Muscle of back (tissue), 13 donors: ENCODE measurements at places on chromosomes 16 and 17.

- DNase-seq = no peak
Measured at GRCh38 chr17:39210093-39210434, 10.0 kb downstream of the RPL19 start.

GRCh38 chr16:89860747-89861304 is 12.6 kb upstream of the TCF25 start:
- DNase-seq = no peak

DNA sequence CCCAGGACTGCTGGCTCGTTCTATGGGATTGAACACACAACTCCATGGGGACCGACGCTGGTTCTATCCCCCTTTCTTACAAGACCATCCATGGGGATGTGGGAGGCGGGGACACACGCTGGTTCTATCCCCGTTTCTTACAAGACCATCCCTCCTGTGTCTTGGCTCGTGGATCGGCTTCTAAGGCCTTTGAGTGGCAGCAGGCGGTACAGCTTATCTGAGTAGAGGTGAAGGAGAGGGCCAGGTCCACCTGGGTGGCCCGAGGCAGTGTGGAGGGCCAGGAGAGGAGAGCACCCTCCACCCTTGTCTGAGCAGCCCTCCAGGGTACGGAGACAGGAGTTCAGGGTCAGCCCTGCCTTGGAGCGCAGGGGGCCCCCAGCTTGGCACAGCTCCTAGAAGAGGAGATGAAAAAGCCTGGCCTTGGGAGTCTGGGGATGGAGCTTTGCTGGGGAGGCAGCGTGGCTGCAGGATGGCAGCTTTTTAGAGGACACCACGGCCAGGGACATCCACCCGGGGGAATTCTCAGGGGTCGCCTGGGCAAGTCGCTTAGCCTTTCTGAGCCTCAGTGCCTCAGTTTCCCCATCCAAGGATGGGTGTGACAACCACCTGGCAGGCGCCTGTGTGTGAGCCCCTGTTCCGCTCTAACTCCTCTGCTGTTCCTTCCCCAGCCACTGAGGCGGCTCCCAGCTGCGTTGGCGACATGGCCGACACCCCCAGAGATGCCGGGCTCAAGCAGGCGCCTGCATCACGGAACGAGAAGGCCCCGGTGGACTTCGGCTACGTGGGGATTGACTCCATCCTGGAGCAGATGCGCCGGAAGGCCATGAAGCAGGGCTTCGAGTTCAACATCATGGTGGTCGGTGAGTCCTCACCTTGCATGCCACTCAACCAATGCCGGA is 341.0 kb downstream of the SEC14L1 start:
- DNase-seq = no peak

- DNase-seq = no peak
Measured at GRCh38 chr17:48348352-48348751, 81.7 kb downstream of the SKAP1 start.

GRCh38 chr17:40623419-40624210 is 24.0 kb downstream of the SMARCE1 start:
- DNase-seq = no peak

GRCh38 chr16:29975134-29975538 is 1.5 kb downstream of the TAOK2 start:
- no peak for DNase-seq

DNA sequence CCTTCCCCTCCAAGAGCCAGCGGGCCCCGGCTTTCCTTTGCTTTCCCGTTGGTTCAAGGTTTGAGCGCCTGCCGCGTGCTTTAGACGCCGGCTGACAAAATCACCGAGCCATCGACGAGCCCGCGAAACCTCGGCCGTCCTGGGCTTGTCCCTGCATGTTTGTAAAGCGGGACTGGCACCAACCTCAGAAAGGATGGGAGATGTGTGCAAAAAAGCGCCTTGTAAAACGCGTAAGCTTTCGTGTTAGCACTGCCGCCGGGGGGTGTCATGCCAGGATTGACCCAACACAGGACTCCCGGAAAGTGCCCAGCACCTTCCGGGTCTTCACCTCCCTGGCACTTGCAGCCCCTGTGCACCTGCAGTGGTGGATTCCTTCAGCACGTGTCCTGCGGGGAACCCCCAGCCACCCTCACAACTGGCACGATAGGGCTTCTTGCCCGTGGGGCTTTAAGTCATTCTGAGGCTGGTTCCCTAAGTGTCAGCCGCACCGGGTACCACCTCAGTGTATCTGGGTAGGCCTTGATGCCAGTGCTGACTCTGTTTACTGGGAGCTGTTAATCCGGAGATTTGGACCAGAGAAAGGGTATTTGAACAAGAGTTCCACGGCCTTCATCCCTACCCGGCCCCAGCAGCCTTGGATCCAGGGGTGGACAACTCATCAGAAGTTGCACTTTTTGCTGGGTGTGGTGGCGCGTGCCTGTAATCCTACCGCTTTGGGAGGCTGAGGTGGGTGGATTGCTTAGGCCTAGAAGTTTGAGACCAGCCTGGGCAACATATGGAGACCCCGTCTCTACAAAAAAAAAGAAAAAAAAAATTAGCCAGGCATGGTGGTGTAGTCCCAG is 817 bp downstream of the NDUFAF8 start:
- no peak for DNase-seq

- DNase-seq = no peak
Measured at GRCh38 chr16:74107795-74108610, 188.6 kb upstream of the PSMD7 start.

GRCh38 chr17:35708951-35709350 is 22.5 kb upstream of the RASL10B start:
- no peak for DNase-seq

- DNase-seq = no peak
Measured at GRCh38 chr16:79557421-79557820, 43.1 kb downstream of the MAF start.
